ENCODE measurements at places on chromosomes 3 and 15. TPM values are rescaled to one million over a fixed set of nuclear protein-coding genes. Genes with fewer than 3 reads are reported as not detected.

IL20RB gene
- total RNA-seq, result 1.3 TPM

GOLGA6D gene
- not detected for total RNA-seq

POPDC2 gene
- total RNA-seq, result 0.18 TPM

HRG gene
- total RNA-seq, result not detected

DOCK3 gene
- 0.38 TPM for total RNA-seq

RPP14 gene
- 11.4 TPM for total RNA-seq

LINGO1 gene
- total RNA-seq, result 8.1 TPM

TIMP4 gene
- total RNA-seq, result 10.8 TPM

SNX22 gene
- total RNA-seq, result 0.90 TPM
